ENCODE measurements at places on chromosomes 5 and 9.

DNA sequence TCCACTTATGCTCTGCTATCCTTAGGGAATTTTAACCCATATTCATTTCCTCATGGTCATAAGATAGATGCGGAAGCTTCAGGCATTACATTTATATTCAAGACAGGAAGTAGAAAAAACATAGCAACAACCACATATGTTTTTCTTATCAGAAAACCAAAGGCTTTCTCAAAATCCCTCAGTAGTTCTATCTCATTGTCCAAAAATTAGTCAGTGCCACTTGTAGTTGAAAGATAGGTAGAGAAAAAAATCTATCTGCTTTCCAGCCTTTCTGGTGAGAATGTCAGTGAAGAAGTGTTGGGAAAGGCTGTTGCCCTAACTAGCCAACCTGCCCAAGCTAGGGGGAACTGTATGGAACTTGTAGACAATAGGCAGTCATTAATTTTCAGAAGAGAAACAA lies 23.5 kb upstream of the MOCS2 start:
- no peak for DNase-seq

DNA sequence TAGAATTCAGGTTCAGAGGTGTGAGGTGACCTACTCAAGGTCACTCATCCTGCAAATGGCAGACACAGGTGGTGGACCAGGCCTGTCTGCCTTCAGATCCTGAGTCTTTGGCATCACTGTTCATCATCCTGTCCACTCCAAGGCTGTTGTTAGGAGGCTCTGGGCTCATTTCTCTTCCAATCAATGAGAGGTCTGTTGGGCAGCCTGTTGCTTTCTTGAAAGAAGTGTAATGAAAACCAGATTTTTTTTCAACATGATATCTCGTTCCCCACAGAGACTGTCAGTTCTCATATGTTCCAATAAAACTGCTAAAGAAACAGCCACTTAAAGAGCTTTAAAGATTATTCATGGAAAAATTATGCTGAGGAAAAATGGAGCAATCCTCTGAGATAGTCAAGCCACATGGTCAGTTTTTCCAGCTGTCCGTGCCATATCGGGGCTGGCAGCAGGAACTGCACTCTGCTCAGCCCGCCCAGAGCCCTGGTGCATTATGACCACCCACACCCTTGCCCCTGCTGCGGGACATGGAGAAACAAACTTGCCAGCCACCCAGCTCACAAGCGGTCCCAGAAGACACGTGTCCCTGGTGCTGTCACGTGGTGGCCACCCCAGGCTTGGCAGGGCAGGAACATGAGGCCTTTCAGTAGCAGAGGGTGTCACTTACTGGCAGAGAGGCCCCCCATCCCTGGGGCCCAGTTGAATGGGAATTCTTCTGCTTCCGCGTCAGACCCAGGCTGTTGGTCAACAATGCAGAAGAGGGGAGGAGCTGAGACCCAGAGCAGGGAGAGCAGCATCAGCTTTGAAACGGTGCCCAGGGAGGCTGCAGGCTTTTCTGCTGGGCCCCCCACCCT lies 63.7 kb upstream of the ANGPTL2 start:
- no peak for DNase-seq

DNA sequence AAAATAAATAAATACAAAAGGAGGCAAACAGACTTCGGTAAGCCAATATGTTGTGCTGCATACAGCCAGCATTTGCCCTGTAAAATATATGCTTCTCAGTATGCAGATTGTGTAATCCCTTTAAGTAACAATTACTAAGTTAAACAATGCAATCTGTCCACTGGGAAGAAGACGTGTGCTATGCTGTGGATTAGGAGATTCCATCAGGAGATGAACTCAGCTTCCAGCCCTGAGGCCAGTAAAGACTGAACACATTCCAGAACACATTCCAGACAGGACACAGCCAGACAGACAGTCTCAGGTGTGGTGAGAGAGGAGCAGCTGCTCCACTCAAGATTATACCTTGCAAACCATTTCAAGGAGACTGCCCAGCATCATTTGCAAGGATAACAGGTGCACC lies 97.8 kb downstream of the MPDZ start:
- no peak for DNase-seq

DNA sequence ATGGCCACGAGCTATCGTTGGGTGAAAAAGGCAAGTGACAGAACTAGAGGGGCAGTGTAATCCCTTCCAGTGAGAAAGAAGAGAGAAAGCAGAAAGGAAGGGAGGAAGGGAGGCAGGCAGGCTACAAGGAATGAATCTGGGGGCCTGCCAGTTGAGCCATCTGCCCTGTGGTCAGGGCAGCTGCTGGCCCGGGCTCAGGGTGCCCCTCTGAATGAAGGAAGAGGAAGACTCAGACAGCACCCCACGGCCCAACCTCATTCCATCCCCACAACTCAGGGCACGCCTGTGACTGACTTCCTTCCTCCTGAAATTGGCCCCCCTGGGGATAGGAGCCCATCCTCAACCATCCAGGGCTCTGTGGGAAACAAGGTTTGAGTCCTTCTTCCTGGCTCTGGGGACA lies 20.3 kb upstream of the FLT4 start:
- DNase-seq, result no peak

DNA sequence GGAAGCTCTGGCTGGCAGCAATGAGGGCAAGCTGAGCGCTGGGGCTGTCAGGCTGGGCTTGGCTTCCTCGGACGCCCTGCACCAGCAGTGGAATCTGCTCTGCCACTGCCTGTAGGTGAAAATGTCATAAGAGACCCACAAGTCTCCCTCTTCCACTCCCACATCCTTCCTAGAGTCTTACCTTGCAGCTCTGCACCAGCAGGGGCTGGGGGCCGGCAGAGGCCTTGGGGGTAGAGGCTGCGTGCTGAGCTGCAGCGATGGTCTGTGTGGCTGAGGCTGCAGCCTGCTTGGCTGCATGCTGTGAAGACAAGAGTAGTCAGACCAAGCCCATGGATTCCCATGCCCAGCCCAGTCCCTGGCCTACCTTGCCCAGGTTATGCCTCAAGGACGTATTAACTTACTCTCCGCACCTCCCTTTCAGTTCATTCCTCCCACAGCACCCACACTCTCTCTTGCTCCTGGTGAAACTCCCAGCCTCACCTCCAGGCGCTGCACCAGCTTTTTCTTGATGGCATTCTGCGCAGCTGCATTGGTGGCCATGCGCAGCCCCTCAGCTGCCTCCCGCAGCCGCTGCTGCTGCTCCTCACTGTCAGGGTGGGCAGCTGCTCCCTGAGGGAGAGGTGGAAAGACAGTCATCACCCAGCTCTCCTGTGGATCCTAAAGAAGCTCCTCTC lies 17.3 kb downstream of the TLN1 start:
- DNase-seq, result no peak
